Kasumi-1 (cell line): ENCODE measurements at places on chromosomes 13 and 19.

DNA sequence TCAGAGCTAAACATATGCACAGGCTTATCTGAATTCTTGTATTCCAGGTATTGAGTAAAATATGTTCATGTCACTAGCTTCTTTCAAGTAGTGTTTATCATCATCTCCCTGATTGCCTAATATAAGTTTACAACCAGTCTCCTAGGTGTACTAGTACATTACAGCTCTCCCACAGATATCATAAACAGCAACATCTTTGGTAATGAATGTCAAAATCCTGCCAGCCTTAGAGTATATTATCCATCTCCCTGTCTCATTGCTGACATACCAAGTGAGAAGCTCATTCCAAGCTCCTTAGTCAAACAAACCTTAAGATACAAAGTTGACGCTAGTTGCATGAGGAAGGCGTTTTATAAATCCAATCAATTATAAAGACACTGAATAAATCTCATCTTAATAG is 689.1 kb upstream of the GPC6 start:
- no peak for DNase-seq

DNA sequence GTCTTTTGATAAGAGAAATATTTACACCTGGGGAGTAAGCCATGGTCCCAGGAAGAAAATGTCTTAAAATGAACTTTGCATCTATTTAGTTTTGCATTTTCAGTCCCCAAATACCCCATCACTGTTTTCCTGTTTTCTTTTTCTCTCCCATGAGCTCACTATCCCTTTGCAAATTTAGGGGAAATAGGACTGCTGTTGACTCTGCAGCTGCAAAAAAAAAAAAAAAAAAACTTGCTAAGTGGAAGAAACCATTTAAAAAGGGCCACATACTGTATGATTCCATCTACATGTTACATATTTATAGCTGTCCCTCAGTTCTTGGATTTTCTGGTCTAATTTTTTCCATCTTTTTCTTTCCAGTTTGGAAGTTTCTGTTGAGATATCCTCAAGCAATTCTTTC is 98.2 kb upstream of the SERP2 start:
- DNase-seq, result no peak

DNA sequence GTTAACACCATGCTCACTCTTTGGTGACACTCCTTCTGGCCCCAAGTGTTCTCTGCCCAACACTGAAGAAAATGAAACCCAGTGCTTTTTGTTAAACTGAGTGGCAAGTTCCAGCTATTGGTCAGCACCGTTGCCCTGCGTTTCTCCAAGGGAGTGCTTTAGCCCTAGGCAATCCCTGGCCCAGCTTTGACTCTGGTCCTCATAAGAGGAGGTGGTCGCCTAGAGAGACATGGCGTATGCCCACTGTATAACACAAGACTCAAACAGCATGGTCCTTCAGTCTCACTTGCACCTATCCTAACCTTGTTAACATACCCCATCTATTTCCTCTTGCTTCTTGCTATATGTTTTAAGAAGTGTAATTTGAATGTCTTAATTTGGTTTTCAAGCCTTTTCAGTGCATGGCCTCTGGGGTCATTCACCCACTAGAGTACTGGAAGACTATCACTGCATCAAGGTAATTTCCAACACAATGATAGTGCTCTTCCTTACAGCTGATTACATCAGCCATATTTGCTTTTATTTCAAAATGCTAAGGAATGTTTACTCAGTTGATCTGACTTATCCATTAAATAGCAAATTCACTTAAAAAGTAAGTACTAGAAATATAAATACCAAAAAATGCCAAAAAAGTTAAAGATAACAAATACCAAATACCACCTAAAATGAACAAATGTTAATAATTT is 190.5 kb upstream of the SOX21 start:
- no peak for DNase-seq

GRCh38 chr13:102536196-102536595 is 60.6 kb upstream of the TPP2 start:
- DNase-seq, result no peak

- DNase-seq, result no peak
Measured at GRCh38 chr19:18234194-18234593, 8.0 kb upstream of the PDE4C start.

- DNase-seq, result no peak
Measured at GRCh38 chr19:16851031-16851712, 22.0 kb downstream of the SIN3B start.

- DNase-seq, result no peak
Measured at GRCh38 chr13:27280841-27281240, 10.2 kb downstream of the RASL11A start.

DNA sequence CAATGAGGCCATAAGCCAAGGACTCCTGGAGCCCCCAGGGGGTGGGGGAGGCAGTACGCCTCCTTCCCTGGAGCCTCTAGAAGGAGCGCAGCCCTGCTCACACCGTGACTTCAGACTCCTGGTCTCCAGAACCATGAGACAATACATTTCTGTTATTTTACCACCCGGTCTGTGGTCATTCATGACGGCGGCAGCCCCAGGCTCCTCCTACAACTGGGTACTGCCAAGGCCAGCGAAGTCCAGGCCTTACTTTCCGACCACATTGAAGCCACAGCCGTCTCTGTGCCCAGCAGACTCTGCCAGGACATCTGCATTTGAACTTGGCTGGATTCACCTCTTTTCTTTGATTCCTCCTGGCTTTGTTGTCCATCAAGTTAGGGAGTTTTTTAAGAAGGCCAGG is 10.5 kb downstream of the GNG7 start:
- no peak for DNase-seq

GRCh38 chr19:14686411-14686810 is 3.4 kb upstream of the ZNF333 start:
- peak; percentile 48 for DNase-seq

GRCh38 chr13:27135023-27135422 is 36.6 kb downstream of the USP12 start:
- DNase-seq, result no peak

- no peak for DNase-seq
Measured at GRCh38 chr13:23434491-23434890, 989 bp upstream of the SACS start.
